ENCODE measurements at places on chromosomes 1 and 21. TPM values are rescaled to one million over a fixed set of nuclear protein-coding genes. Genes with fewer than 3 reads are reported as not detected.

DNA sequence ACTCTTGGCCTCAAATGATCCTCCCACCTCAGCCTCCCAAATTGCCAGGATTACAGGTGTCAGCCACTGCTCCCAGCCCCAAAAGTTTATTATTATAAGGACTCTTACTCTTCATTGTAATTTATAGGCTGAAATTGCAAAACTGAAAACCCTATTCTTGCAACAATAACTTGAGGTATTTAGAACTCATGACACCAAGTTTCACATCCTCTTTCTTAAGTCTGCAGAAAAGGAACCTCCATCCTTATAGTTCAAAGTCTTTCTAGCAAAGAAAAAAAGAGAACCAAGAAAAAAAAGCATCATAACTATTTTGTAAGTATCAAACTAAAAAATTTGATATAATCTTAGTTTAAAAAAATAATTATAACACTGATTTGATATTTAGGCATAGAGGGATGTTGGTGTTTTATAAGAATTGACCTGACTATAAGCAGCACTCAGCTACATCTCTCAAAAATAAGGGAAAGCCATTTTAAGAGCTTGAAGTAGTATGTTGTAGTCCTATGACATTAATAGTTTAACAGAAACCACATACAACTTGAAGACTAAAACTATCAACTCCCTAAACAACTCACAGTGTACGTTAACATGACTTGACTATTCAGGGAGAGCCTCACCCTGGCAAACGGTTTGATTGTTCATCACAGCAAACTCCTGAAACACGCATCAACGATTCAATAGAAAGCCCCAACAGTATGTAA is 122.4 kb downstream of the AKT3 start:
- no peak for DNase-seq

DNA sequence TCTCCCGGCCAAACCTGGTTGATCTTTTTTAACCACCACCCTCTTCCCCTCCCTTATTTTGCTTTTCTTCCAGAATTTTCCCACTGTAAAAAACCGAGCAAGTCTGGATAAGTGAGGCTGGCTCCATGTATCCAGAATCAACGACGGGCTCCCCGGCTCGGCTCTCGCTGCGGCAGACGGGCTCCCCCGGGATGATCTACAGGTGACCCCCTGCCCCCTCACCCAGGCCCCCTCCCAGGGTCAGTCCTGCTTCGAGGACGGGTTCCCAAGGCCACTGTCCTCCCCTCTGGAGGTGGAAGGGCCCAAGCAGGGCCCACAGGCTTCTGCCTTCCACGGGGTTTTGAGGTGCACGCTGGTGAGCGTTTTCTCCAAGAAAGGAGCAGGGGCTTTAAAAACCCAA is 5.2 kb upstream of the KCNAB2 start:
- no peak for DNase-seq

DNA sequence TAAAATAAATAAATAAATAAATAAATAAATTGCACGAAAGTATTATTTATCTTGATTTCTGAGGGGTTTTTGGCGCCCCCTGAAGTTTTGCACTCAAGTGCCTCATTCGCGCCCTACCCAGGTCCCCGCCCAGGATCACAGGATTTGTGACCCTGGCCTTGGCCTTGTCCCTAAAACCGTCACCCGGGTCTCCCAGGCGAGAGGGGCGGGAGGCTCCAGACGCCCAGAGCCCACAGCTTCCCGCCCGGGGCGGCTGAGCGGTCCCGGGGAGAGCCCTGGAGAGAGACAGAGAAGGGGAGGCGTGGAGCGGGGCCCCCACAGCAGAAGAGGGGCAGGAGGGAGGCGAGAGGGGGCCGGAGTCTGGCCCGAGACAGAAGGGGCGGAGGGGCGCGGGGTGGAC is 91.8 kb upstream of the CASZ1 start:
- no peak for DNase-seq

DNA sequence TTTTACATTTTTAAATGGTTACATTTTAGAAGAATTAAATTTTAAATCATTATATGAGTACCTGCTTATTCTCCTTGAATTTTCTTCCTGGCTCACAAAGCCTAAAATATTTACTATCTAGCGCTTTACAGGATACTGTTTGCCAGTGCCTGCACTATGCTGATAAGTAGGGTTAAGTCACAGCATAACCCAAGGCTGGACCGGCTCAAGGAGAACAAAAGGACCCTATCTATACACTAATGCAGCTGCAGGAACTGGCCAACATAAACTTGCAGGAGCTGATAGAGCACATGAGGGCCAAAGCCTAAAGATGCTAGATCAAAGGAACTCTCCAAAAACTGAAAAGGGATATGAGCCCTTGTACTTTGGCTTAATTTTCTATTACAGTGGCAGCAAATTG is 1086.9 kb upstream of the TMPRSS15 start:
- DNase-seq = no peak

GRCh38 chr1:8263791-8264190 is 54.1 kb upstream of the SLC45A1 start:
- DNase-seq = no peak

DNA sequence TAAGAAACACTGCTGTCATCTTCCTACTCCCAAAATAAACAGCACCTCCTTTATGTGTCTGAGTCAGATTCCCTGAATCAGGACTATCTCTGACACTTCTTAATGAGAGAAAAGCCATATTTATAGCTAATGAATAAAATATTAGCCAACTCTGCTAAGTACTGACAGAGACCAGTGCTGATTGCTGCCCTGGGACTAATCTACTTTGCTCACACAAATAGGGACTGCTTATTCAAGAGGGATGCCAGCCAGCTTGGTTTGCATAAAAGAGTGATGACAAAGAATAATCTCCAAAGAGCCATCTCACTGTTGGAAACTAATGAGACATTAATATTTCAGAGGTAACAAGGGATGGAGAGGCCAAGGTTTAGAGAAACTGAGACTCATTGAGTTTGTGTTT is 36.4 kb downstream of the FYB2 start:
- DNase-seq = no peak

DNA sequence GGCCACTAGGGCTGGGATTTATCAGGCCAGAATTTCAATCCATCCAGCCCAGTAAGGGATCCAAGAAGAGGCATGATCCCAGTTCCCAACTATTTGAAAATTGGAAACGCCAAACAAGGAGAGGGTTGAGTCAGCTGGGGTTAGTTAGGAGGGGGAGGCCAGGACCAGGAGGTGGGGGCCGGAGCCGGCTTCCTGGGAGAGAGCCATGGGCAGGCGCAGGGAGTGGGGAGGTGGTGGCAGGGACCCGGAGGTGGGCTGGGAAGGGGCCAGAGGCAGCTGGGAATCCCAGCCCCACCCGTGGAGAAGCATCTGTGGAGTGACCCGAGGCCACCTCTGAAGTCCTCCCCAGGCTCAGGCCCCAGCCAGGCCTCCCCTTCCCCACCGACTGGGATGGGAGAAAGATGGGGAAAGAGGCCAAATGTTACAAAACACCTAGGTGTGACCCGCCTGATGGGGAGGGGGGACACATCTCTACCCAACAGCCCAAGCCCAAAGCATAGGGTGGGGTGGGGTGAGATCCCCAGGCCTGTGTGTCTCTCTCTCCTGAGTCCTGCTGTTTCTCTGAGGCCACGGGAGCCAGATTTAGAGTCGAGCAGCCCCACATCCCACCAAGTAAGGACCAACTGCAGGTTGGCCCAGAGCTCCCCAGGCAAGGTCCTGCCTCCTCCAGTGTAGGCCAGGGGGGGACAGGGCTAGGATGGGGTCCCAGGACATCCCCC is 10.1 kb downstream of the HSPG2 start:
- peak; percentile 92 for DNase-seq

- DNase-seq = no peak
Measured at GRCh38 chr1:90391126-90391525, 326.0 kb downstream of the BARHL2 start.

- DNase-seq = no peak
Measured at GRCh38 chr1:173285048-173285447, 77.9 kb upstream of the TNFSF4 start.

GRCh38 chr1:156948708-156949107 is 28.3 kb downstream of the LRRC71 start:
- DNase-seq = no peak

- DNase-seq = no peak
Measured at GRCh38 chr21:15825700-15826099, 95.9 kb downstream of the USP25 start.

DNA sequence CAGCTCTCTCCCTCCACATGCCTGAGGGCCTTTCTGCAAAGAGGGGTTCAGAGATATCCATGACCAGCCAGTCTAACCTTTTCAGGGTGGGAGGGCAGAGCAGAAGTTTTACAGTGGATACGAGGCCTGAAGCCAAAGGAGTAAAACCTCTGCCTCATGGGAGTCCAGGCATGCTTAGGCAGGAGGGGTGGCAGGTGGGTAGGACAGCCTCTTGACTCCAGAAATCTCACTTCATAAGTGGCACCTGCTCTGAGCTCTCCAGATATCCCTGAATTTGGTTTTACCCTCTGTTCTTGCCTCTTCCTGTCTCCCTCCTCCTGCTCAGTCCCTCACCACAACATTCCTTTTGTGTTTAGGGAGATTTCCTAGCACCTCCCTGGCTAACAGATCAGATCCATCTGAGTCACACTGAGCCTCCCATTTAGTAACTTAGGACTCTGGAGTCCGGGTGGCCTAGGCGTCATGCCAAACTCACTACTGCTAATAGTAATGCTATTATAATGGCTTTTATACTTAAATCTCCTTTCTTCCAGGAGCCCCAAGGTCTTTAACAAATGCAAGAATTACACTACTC is 201.0 kb downstream of the HS2ST1 start:
- no peak for DNase-seq

DNA sequence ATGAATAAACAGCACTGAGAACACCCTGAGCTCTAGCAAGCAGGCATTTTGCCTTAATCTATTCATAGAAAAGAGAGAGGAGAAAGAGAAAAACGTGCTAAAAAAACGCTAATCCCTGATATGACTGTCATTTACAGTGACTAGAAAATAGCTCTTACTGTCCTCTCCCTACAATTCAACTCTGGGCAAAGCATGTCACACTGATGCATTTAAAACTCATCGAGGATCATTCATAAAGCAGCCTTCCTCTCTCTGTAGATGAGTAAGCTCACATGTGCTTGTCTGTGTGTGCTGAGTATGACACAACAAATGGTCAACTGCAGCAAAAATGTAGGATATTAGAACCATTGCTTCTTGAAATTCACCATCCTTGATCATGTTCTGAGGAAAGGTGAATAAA is 109.0 kb downstream of the SGIP1 start:
- no peak for DNase-seq

- DNase-seq = no peak
Measured at GRCh38 chr1:158800526-158800925, 19.5 kb upstream of the OR6N2 start.

GRCh38 chr1:48266576-48266975 is 44.1 kb downstream of the SLC5A9 start:
- no peak for DNase-seq

KRTAP6-2 gene
- not detected for total RNA-seq

NCF2 gene
- 0.51 TPM for total RNA-seq

HSD3B1 gene
- total RNA-seq = not detected

DMBX1 gene
- not detected for total RNA-seq

ILDR2 gene
- not detected for total RNA-seq

TFAP2E gene
- total RNA-seq = not detected

ATP1A2 gene
- 1.2 TPM for total RNA-seq

G0S2 gene
- not detected for total RNA-seq

TSTD1 gene
- not detected for total RNA-seq
